PC-9 (cell line): ENCODE measurements at places on chromosomes 6 and 20. TPM values are rescaled to one million over a fixed set of nuclear protein-coding genes. Genes with fewer than 3 reads are reported as not detected.

Gene WFDC10B
- not detected in 2 replicates for total RNA-seq

Gene BPI
- not detected in 2 replicates for total RNA-seq

- no peak overlapping the region for H3K27ac ChIP-seq
- H3K4me3 ChIP-seq = no peak overlapping the region
- H3K4me1 ChIP-seq = no peaks in the 10 kb centered on the region
- DNase-seq = no peak
Measured at GRCh38 chr20:46931699-46932098, 37.1 kb downstream of the EYA2 start.

GRCh38 chr20:31849306-31849930 is 4.0 kb upstream of the FOXS1 start:
- DNase-seq = no peak
- H3K4me3 ChIP-seq = no peak overlapping the region
- peaks cover 32% of the 10 kb centered on the region for H3K27me3 ChIP-seq
- no peak overlapping the region for H3K27ac ChIP-seq
- no peaks in the 10 kb centered on the region for H3K4me1 ChIP-seq

- no peak overlapping the region for H3K4me3 ChIP-seq
- no peak for DNase-seq
- no peak overlapping the region for H3K27ac ChIP-seq
- no peaks in the 10 kb centered on the region for H3K4me1 ChIP-seq
- H3K27me3 ChIP-seq = no peaks in the 10 kb centered on the region
Measured at GRCh38 chr6:117423754-117424153, 2.0 kb downstream of the ROS1 start.

- H3K27ac ChIP-seq = no peak overlapping the region
- H3K36me3 ChIP-seq = no peaks in the 10 kb centered on the region
- no peaks in the 10 kb centered on the region for H3K4me1 ChIP-seq
- H3K4me3 ChIP-seq = no peak overlapping the region
- peaks cover 44% of the 10 kb centered on the region for H3K27me3 ChIP-seq
Measured at GRCh38 chr6:163839296-163839695, 424.8 kb downstream of the QKI start.

GRCh38 chr20:62210496-62210855 is 9.6 kb downstream of the HRH3 start:
- no peaks in the 10 kb centered on the region for H3K36me3 ChIP-seq
- peaks cover 24% of the 10 kb centered on the region for H3K27me3 ChIP-seq
- H3K4me1 ChIP-seq = no peaks in the 10 kb centered on the region
- DNase-seq = no peak
- no peak overlapping the region for H3K27ac ChIP-seq
- no peak overlapping the region for H3K4me3 ChIP-seq

GRCh38 chr20:32387252-32387651 is 29.1 kb downstream of the ASXL1 start:
- H3K4me1 ChIP-seq = no peaks in the 10 kb centered on the region
- no peak for DNase-seq
- H3K36me3 ChIP-seq = peaks cover 25% of the 10 kb centered on the region; the same call in 1 of the 2 replicates
- H3K4me3 ChIP-seq = no peak overlapping the region
- H3K27ac ChIP-seq = no peak overlapping the region
- no peaks in the 10 kb centered on the region for H3K27me3 ChIP-seq
